ENCODE measurements at places on chromosomes 1 and 21.
A peak's percentile ranks its signal among the peaks of the same experiment; 100 is the strongest.

- DNase-seq: no peak
Observed at GRCh38 chr1:18398791-18399530, 81.8 kb upstream of the KLHDC7A start.

DNA sequence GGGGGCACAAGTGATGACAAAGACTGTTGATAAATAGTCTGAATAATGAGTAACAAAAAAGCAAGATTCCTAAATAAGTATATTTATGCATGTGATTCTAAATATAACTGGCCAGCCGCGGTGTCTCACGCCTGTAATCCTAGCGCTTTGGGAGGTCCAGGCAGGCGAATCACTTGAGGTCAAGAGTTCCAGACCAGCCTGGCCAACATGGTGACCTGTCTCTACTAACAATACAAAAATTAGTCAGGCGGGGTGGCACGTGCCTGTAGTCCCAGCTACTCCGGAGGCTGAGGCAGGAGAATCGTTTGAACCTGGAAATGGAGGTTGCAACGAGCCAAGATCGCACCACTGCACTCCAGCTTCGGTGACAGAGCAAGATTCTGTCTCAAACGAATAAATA lies 161.5 kb downstream of the TOMM20 start:
- no peak for DNase-seq

DNA sequence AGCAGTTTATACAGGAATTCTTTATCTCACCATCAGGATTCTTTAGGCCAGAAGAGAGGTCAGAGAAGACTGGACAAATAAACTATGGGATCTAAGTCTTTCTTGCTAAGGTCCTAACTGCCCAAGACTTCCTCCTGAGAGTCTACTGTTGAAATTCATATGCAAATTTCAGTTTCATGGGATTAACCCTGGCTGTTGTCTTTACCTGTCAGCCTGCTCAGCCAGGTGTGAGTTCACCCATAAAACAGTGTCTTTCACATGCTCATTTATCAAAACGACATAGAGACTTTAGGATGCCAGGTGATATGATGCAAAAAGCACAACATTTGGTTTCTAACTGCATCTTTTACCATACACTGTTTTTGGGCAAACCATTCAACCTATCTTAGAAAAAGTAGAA lies 211.0 kb downstream of the PDE4B start:
- no peak for DNase-seq

GRCh38 chr1:204202481-204202880 lies 6.2 kb upstream of the KISS1 start:
- no peak for DNase-seq

GRCh38 chr1:3459051-3459908 lies 4.8 kb downstream of the ARHGEF16 start:
- no peak for DNase-seq

GRCh38 chr21:17442165-17442564 lies 70.7 kb upstream of the CXADR start:
- DNase-seq: no peak

GRCh38 chr1:202786804-202787203 lies 21.4 kb downstream of the KDM5B start:
- no peak for DNase-seq

- DNase-seq: no peak
Observed at GRCh38 chr1:231315887-231316286, 21.8 kb downstream of the EXOC8 start.

- no peak for DNase-seq
Observed at GRCh38 chr1:27863538-27863915, 8.8 kb upstream of the THEMIS2 start.

- no peak for DNase-seq
Observed at GRCh38 chr1:46612937-46613660, 3.5 kb downstream of the MOB3C start.

DNA sequence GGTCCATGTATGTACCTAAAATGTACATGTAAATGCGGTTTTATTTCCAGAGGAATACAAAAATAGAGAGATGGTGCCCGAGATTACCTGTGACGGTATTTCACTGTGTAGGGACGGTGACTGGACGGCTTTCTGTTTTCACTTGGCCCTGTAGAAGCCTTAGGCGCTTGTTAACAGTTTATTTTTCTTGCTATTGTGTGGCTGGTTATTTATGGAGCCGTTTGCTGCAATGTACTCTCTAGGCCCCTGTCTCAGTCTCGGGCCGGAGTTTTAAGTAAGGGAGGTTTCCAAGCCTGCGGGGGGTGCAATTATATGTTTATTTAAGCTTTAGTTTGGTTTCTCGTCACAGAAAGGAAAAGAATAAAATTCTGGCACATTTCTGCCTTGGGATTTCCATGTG lies 413 bp downstream of the EFCAB7 start:
- no peak for DNase-seq

GRCh38 chr1:239682046-239682445 lies 295.7 kb downstream of the CHRM3 start:
- DNase-seq: no peak

DNA sequence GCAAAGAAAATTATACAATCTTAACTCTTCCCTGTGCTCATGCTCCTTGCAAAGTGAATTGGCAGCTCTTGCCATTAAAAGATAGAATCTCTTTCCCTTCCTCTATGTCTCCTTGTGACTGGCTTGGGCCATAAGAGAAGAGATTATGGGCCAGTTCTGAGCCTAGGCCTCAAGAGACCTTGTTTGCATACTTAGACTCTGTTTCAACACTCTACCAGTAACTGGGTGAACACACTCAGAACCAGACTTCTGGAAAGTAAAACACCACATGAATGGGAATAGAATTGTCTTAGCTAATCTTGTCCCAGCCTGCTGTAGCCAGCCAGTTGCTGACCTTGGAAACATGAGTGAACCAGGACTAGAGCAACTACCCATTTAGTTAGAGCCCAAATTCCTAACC lies 15.3 kb upstream of the OR6K3 start:
- no peak for DNase-seq

GRCh38 chr1:106072909-106073600 lies 983.4 kb upstream of the PRMT6 start:
- DNase-seq: no peak

DNA sequence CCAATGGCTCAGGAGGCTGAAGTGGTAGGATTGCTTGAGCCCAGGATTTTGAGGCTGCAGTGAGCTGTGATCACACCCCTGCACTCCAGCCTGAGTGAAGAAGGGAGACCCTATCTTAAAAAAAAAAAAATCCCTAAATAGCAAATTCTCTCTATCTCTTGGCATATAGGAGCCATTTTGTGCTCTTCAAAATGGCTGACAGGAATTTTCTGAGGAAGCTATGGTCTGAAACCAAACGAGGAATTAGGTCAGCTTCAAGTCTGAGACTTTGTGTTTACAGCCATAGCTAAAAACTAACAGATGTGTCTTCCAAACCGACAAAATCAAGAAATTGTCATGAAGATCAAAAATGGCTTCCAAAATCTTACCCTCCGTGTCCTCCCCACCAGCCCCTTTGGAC lies 10.6 kb downstream of the CD247 start:
- DNase-seq: peak; percentile 1

GRCh38 chr1:8364528-8365442 lies 46.9 kb downstream of the SLC45A1 start:
- DNase-seq: no peak

- no peak for DNase-seq
Observed at GRCh38 chr21:18334066-18334465, 69.5 kb downstream of the TMPRSS15 start.

DNA sequence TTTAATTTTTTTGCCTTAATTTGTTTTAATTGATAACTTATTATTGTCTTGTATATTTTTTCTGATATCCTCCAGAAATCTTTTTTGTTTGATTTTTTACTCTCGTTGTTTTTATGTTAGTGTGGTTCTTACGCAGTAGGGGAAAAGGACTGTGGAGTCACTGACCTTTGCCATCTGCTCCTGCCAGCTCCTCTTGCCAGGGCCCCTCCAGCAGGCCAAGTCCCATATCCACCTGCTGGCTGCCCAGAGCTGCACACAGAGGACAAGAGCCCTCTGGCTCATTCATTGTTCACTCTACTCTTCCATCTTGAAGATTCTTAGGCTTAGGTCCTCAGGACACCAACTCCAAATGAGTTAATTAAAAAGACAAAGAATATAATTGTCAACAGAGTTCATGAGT lies 316.4 kb upstream of the DUSP10 start:
- DNase-seq: no peak

- DNase-seq: no peak
Observed at GRCh38 chr1:178869119-178869697, 1.7 kb downstream of the ANGPTL1 start.

- DNase-seq: no peak
Observed at GRCh38 chr1:86464819-86465218, 3.9 kb upstream of the CLCA1 start.

GRCh38 chr21:40016667-40017066 lies 149.4 kb downstream of the PCP4 start:
- no peak for DNase-seq

GRCh38 chr1:182394055-182394775 lies 2.6 kb upstream of the GLUL start:
- no peak for DNase-seq

DNA sequence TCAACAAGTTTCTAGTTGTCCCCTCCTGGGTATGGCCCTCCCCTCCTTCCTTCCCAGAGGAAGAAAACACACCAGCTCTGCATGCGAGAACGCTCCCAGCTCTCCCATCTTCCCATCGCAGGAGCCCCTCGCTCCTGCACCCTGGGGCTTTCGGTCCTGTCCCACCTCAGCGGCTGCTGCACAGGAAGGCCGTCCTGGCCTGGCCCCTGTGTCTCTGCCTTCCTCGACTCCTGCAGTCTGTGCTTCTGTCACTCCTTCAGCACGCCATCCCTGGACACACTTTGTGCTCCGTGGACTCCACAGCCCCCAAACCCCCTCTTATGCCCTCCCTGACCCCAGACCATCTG lies 23.2 kb downstream of the KRTAP10-1 start:
- no peak for DNase-seq

GRCh38 chr1:166889776-166890175 lies 13.7 kb upstream of the TADA1 start:
- no peak for DNase-seq

DNA sequence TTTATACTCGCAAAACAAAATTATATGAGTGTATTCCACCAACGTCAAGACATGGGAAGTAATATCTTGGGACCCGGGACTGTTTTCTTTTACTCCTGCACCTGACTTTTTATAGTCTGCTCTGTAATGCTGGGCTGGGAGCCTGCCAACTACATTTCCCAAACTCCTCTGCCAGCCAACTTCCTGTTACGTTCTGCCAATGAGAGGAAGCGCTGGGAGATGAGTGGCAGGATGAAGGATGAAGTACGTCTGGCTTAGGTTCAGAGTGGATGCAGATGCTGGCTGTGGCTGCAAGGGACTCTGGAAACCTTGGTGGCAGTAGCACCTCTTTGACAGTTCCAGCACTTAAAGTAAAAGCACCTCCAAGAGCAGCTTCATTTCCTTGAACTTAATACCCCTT lies 59.6 kb downstream of the USP24 start:
- no peak for DNase-seq

GRCh38 chr21:27639286-27639685 lies 672.4 kb upstream of the ADAMTS5 start:
- no peak for DNase-seq

DNA sequence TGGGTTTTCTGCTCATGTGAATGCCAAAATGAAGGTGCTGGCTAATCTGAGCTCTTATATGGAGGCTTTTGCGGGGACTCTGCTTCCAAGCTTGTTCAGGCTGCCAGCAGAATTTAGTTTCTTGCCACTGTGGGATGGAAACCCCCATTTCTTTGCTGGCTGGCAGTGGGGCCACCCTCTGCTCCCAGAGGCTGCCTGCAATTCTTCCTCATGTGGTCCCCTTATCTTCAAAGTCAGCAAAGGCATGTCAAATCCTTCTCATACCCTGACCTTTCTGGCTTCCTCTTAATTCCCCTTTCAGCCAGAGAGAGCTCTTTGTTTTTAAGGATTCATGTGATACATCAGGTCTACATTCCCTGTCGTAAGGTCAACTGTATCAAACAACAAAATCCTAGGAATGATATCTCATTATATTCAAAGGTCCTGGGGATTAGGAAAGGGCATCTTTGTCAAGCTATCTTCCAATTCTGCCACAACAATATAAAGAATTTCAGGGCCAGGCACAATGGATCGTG lies 5.2 kb upstream of the GPR161 start:
- DNase-seq: no peak

DNA sequence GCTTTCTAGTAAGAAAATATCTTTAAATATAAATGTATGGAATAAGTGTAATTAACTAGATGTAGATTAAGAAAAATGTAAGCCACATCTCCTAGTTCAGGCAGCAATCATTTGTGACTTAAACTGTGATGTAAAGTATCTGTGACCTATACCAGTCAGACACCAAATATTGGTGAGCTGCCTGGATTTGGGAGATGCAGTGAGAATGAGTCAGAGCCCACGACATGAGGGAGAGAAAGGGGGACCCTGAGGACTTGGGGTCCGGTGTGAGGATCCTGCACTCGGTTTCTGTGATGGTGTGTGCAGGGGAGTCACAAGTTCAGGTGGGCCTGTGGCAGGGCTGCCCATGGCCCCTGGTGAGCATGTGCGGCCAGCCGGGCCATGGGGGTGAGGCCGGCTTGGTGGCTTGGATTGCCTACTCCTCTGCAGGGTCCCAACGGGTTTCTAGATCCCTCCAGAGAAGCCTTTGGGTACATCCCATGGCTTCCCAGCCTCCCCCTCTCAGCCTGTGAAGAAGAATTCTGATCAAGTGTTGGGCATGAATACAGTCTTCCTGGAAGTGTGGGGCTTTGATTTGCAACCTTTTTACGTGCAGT lies 19.0 kb upstream of the ABCG1 start:
- no peak for DNase-seq

DNA sequence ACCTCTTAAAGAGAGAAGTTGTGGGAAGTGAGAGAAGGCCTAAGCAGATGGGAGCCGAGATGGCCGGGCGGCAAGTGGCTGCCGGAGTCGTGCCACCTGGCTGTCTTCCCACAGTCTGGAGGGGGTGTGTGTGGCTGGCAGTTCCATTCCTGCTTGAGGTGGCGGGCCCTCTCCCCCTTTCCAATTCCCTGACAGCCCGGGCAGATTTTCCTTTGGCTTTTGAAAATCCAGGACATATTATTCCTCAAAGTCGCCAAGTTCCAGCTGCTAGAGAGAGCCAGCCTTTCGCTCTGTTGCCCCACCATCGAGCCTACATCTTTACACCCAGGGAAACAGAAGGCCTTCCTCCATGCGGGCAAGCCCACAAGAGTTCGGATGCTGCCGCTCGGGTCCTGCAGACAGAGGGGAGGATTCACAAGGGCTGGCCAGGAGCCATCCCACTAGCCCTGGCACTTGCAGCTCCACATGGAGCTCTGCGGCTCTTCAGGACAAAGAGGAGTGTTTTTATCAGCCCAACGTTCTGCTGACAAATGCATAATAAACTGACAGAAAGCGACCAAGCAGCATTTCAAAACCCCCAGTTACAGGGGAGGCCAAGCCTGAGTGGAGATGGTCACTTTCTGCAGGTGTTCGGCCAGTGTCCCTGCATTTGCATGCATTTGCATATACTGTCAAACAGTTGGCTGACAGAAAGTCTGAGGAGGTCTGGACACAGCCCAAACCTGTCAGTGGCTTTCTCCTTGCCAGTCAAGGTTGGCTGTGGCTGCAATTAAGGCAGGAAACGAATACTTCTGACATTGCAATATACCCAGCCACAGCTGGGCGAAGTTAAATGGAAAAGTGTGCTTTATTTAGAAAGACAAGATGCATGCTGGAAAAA lies 45.9 kb downstream of the OLIG1 start:
- no peak for DNase-seq

All from immature natural killer cell (primary cell).